ENCODE measurements at places on chromosomes 3 and 15.
A peak's percentile ranks its signal among the peaks of the same experiment; 100 is the strongest.

GRCh38 chr15:101017093-101017754, 98.1 kb downstream of the LRRK1 start:
- peak; percentile 64 for DNase-seq

- DNase-seq: no peak
Measured at GRCh38 chr3:164851905-164852304, 226.4 kb downstream of the SI start.

DNA sequence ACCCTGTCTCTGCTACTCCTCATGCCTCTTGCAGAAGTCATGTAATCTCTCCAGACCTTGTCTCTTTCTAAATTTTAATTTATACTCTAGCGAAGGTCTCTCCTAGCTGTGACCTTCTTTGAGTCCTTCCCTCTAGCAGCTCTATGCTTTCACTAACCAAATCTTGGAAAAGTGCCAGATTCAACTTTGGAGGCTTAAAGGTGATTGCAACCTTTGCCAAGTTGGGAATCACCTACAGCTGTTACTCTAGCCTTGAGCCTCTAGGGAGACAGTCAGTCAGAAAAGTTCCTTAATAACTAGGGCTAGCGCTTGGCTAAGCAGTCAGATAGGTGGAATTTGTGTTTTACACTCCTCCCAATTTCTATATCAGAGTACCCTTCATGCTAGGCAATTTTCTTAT, 46.1 kb upstream of the ABI3BP start:
- DNase-seq: no peak

- no peak for DNase-seq
Measured at GRCh38 chr3:138724443-138724842, 110.3 kb downstream of the PIK3CB start.

Data from WTC11 (cell line).